ENCODE measurements at places on chromosomes 2 and 18.

- DNase-seq, result no peak
Observed at GRCh38 chr18:56678836-56679565, 27.8 kb downstream of the WDR7 start.

- DNase-seq, result no peak
Observed at GRCh38 chr18:4751523-4751922, 296.4 kb upstream of the DLGAP1 start.

- no peak for DNase-seq
Observed at GRCh38 chr2:139378373-139378772, 598.2 kb upstream of the NXPH2 start.

DNA sequence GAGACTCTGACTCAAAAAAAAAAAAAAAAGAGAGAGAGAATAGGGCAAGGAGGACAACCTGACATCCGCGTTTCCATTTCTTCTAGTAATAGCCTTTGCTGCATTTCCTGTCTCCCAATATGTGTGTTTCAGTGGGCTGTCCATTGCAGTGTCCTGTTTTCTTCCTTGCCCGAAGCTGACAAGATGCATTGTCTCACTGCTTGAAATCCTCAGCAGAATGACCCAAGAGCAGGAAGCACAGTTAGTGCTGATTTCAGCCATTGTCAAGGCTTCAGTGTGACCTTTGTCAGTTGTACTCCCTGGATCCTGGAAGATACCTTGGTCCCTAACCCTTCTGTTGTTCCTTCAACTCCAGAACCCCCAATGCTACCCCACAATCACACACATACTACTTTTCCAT is 71.2 kb downstream of the SLC16A14 start:
- no peak for DNase-seq

DNA sequence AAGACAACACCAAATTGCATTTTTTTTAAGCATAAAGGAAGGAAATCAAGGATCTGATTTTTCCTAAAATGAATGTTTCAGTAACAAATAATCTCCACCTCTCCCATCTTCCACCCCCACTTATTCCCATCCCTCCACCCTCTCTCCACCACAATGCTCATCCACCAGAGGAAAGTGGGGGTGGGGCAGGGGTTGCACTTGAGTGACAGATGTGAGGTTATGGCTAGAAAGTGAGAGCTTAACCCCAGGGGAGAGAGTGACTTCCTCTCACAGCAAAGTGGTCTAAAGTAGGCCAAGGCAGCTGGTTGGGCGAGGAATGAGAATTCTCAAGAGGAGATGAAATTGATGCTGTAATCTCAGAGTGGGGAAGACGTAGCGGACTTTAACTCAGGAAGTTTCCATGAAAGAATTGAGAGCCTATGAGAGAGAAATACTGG is 104.7 kb downstream of the HNRNPLL start:
- no peak for DNase-seq

- DNase-seq, result no peak
Observed at GRCh38 chr2:136130511-136130910, 12.6 kb upstream of the CXCR4 start.

DNA sequence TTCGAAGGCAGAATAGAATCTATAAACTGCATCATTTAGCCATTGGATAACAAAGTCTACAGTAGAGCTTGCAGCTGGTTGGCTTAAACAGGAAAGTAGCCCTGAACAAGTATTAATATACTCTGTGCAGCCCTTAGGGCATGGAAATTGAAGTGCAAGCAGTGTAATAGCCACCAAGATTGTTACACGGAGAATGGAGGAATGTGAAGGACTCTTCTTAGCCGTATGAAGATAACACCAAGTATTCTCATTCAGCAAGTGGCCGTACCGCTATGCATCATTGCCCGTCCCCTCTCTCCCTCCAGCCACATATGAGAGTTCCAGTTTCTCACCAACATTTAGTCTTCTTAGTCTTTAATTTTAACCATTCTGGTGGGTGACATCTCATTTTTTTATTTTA is 40.5 kb downstream of the ANKRD12 start:
- DNase-seq, result no peak

DNA sequence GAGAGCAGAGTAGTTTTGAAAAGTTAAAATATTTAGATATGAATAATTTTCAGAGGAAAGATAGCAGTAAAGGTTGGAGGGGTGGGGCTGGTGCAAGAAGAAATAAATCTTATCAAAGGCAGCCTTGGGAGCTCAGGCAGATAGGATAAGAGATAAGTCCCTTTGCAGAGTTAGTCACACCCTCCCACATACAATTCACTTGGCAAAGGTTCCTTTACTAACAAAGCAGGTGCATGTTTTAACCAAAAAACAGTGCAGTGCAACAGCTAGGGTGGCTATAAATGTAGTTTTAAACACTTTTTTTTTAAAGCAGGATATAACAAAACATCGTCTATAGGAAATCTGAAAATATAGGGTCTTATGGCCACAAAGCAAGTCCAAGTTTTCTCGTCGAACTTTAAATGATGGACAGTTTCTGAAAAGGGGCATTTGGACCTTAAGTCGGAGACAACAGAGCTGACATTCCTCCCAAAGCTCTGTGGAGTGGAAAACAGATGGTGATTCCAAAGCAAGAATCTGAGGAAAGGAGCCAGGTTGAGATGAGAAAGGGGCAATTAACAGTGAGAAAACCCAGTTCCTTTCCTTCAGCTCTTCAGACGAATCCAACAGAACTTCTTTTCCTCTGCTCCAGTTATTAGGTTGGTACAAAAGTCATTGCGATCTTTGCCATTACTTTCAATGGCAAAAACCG is 53.0 kb downstream of the EPHA4 start:
- DNase-seq, result peak; percentile 27

GRCh38 chr18:32173654-32174053 is 16.2 kb upstream of the MEP1B start:
- no peak for DNase-seq

GRCh38 chr2:26884486-26884885 is 36.6 kb downstream of the DPYSL5 start:
- DNase-seq, result no peak

GRCh38 chr2:47675196-47675825 is 107.6 kb upstream of the MSH6 start:
- no peak for DNase-seq

DNA sequence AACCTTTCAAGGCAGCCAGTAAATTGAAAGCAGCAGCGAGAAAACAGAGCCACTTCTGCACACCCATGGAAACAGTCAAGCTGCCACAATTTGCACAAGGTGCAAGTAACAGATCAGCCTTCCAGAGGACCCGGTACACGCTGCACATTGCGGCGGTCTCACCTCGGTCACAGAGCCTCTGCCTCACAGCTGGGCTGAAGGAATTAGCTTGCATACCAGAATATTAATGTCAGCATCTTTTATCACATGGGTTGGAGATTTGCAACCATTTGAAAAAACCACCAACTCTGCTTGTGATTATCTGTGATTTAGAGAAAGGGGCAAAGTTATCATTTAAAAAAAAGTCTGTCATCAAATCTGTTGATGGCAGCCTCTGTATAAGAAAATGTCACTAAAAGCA is 330.5 kb upstream of the TCF4 start:
- DNase-seq, result no peak

GRCh38 chr2:107064750-107065149 is 178.8 kb upstream of the ST6GAL2 start:
- DNase-seq, result no peak

GRCh38 chr2:151042964-151043363 is 218.7 kb downstream of the RBM43 start:
- no peak for DNase-seq

DNA sequence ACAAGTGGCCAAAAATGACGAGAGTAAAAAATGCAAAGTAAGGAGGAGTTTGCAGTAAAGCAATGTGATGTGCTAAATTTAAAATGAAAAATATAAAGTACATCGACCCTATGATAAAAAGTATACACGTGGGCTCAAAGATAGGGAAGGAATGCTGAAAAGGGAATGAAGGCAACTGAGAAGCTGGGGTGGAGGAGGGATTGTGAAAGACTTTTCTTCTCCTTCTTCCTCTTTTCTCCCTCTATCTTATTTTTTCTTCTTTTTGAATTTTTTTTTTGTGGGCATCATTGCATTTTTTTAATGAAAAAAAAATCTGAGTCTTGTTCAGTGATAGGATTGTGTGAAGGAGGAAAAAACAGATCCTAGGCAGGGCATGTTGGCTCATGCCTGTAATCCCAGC is 57.6 kb upstream of the STK17B start:
- DNase-seq, result no peak

DNA sequence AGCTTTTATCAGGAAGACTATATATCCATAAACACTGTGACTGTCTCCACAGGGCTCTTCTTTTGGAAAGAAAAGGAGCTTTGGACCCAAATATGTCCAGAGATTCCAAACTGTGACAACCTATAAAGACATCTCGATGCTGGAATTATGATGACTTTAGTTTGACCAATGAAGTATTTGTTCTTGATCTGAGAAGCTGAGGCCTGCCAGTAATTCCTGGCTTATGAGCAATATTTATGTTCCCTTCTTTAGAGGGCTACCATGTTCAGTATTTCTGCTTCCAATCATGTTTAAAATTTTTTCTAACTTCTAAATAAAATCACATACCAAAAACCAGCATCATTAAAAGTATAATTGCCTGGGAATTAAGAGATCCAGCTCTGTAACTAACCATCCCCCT is 41.1 kb downstream of the FEZ2 start:
- DNase-seq, result no peak

DNA sequence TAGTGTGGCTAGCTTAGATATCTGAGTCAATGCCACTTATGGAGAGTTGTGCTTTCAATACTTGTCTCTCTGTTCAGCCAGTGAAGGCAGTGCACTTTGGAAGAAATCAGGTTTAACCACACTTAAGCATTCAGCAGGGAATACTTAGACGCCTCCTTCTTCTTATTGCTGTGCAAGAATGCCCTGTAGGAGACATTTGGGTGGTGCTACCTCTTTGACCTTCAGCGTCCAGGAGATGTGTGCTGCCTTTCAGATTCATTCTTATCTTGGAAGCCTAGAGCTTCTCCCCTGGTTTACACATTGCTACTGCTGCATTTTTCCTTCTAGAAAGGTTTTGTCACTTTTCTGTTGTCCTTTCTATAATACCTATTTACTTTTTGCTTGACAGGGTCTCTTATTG is 350.5 kb downstream of the ARL6IP6 start:
- DNase-seq, result no peak

- no peak for DNase-seq
Observed at GRCh38 chr18:24685254-24685959, 225.0 kb downstream of the HRH4 start.

DNA sequence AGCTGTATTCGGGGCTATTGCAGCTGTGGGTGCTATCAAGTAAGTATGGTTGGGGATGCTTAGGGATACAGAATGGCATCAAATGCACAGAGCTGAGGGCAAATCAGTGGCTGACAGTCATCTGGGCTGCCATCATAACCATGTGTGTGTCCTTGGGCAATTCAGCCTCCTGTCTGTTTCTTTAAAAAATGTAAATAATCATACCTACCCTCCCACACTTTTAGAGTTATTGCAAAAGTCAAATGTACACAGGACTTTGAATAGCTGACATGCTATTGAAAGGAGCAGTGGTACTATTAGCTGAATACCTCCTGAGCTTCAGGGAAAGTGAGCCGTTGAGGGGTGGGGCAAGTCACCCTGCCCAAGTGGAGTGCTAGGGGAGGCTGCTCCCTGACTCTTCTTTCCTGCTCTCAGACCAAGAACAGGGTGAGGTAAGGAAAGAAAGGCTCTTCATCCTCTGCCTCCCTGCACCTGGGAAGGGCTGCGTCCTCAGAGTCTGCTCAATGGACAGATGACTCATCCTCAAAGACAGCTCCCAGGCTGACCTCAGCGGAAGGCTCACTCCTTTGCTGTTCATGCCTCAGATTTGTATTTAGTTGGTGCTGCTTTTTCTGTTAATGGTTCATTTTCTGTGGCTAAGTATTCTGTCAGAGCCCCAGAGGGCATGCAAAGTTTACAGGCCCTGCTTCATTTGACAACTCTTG is 54.9 kb upstream of the BZW1 start:
- DNase-seq, result no peak

GRCh38 chr2:72883356-72883962 is 3.7 kb upstream of the SPR start:
- DNase-seq, result no peak

Data from CD4-positive, alpha-beta T cell treated with Interleukin-6 for 4 hours (primary cell).